Aorta (tissue), 5 donors: ENCODE measurements at places on chromosomes 12 and 14. TPM values are rescaled to one million over a fixed set of nuclear protein-coding genes. Genes with fewer than 3 reads are reported as not detected.

GRCh38 chr12:29264424-29264823 is 115.3 kb downstream of the FAR2 start:
- DNase-seq = no peak

DNA sequence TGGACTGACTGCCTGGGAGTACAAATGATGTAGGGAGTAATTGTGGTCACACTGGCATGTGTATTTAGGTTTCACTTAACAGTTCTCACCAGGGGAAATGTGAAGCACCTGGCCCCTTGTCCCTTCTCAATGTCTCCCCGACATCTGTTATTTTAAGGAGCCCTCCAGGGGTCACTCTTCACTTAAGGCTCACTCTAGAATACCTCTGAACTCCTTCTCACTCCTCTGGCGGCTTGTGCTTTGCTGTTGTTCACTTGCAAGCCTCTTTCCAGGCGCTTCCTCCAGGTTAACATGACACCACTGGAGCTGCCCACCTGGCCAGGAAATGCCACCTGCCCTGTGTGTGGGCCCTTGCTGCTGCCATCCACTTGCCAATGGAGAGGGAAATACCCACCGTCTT is 56.5 kb upstream of the GZMB start:
- DNase-seq = no peak

- DNase-seq = no peak
Measured at GRCh38 chr12:112711026-112711425, 80.5 kb upstream of the RPH3A start.

- DNase-seq = no peak
Measured at GRCh38 chr12:23666866-23667265, 282.6 kb downstream of the SOX5 start.

- no peak for DNase-seq
Measured at GRCh38 chr12:70876952-70877351, 43.6 kb downstream of the PTPRR start.

DNA sequence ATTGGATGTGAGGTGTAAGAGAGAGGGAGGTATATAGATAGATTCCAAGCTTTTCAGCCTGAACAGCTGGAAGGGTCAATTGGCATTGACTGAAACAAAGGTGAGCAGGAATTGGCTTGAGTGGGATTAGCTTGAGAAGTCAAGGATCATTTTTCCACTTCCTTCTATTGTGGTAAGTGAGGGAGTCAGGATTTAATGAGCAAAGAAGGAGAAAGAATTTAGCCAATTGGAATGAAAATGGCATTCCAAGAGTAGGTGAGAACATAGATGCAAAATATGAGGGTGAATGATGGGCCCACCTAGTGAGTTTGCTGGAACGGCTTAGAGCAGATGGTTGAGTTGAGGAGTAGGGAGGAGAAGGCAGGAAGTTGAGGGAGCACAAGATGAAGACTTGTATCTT is 56.5 kb upstream of the ETV6 start:
- DNase-seq = no peak

- no peak for DNase-seq
Measured at GRCh38 chr12:106226884-106227640, 20.8 kb downstream of the CKAP4 start.

C12orf54 gene
- total RNA-seq = 0.65 TPM

- no peak for DNase-seq
Measured at GRCh38 chr12:12836571-12836970, 23.4 kb downstream of the DDX47 start.

DPPA3 gene
- not detected for total RNA-seq

- DNase-seq = no peak
Measured at GRCh38 chr14:94831085-94831484, 61.2 kb upstream of the GSC start.
